ENCODE measurements at places on chromosomes 6 and 20.

DNA sequence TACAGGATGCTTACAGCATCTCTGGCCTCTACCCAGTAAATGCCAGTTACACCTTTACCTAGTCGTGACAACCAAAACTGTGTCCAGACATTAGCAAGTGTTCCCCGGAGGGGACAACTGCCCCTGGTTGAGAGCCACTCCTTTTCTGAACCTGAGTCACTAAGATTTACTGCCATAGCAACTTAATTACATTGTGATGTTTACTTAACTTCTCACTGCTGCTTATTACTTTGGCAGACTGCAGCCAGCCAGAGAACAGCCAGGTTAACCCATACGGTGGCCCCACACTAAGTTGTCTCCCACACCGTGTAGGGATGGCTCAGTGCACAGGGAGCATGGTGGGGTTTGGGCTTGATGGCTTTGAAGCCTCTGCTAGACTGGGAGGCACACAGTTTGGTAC is 204.7 kb upstream of the SULF2 start:
- DNase-seq, result no peak

- no peak for DNase-seq
Observed at GRCh38 chr6:158545043-158545966, 14.6 kb upstream of the TMEM181 start.

DNA sequence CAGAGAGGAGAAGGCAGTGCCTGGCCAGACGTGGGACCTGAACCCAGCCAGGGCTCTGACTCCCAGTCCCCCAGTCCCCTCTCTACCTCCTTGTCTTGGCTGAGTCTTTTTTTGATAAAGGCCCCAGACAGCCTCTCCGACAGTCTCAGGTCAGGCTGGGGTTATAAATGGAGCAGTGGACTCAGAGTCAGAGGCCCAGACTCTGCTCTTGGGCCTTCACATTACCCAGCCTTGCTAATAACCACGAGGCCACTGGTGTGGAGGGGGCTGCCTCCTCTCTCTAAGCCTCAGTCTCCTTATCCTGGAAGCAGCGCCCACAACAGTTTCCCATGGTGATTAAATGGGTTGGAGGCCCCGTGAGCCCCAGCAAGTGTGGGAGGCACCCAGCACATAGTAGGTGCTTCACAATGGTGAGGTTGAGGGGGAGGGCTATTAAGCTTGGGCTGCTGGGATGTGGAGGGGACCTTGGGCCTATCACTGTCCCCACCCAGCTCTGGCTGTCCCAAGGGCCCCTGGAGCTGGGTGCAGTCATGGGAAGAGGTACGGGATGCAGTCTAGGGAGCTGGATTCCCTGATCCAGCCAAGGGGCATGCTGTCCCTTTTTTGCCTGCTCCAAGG is 35.7 kb downstream of the TGM2 start:
- DNase-seq, result no peak

GRCh38 chr6:16585805-16586204 is 175.5 kb downstream of the ATXN1 start:
- DNase-seq, result no peak

Measured in stimulated activated naive CD8-positive, alpha-beta T cell treated with anti-CD3 and anti-CD28 coated beads, Interleukin-15, Interleukin-2, amounts not matched to agents 100 U/mL and 50 U/mL, for 24 hours (primary cell).